ENCODE measurements at places on chromosomes 11 and 22.

- no peak for DNase-seq
Observed at GRCh38 chr11:108647387-108647700, 17.5 kb upstream of the DDX10 start.

DNA sequence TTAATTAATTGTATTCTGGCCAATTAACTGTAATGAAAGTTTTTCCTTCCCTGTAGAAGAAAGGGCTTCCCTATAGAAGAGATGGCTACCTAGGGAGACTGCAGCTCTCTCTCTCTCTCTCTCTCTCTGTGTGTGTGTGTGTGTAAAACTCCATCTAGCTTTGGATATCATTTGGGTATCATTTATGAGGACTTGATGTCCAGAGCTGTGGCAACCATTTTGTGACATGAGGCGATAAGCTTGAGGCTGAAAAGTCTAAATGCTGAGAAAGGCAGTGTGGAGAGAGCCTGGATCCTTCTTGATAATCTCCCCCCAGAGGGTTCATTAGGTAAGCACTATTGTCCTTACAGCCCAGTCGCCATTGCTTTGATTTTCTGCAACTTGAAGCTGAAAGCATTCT is 30.7 kb upstream of the RASD2 start:
- DNase-seq, result no peak

- peak; percentile 35 for DNase-seq
Observed at GRCh38 chr22:38262051-38262795, 10.6 kb downstream of the TMEM184B start.

GRCh38 chr22:26610072-26610958 is 7.5 kb downstream of the CRYBB1 start:
- DNase-seq, result peak; percentile 55

DNA sequence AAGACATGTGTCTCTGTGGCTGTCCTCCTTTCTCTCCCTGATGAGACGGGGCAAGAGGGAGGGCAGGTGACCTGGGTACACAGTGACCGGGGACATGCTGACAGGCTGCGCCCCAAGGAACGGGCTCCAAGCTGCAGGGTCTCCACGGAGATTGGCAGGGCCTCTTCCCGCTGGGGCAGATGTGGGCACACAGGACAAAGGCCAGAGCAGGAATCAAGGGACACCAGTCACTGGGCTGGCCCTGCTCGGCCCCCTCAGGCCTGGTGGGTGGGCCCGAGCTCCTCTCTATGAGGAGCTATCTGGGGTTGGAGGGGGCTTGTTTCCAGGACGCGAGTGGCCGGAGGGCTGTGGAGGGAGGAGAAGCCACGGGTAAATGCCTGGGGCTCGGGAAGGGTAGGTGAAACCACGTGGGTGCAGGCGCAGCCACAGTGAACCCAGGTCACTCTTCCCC is 11.2 kb downstream of the PNPLA5 start:
- no peak for DNase-seq

- DNase-seq, result peak; percentile 69
Observed at GRCh38 chr11:68113986-68114385, 7.2 kb downstream of the CHKA start.

DNA sequence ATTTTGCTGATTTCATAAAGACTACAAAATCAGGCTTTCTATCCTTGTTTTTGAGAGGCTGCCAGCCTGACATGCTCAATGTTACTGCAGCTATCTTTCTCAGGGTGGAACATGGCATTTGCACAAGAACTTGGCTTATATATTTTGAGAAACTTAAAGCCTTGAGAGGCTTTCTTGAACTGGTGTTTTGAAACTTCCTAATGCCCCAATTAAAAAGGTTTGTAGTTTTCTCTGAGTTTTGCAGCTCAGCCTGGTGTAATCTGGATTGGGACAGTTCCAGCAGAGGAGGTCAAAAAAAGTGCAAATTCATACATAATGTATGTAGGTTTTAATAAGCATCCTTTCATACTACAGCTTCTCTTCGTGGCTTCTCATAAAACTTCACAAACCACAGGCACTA is 223.4 kb downstream of the FAM76B start:
- no peak for DNase-seq

- DNase-seq, result no peak
Observed at GRCh38 chr11:126140926-126141280, 70.5 kb downstream of the RPUSD4 start.

DNA sequence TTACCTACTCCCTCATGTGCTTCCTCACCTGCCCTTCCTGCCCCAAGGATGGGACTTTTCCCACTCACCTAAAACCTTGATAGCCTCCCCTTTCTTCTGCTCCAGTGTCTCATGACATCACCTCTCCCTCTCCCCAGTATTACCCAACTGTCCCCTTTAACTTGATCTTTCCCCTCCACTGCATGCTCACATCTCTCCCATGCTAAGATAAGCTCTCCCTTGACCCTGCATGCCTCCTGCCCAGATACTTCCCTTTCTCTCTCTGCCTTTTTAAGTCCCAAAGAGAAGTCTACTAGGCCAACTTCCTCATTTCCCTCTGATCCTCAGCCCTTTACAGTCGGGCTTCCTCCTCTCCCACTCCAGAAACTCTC is 14.8 kb downstream of the CD3E start:
- peak; percentile 80 for DNase-seq

- no peak for DNase-seq
Observed at GRCh38 chr11:56890584-56891305, 98.0 kb upstream of the OR5AK2 start.

DNA sequence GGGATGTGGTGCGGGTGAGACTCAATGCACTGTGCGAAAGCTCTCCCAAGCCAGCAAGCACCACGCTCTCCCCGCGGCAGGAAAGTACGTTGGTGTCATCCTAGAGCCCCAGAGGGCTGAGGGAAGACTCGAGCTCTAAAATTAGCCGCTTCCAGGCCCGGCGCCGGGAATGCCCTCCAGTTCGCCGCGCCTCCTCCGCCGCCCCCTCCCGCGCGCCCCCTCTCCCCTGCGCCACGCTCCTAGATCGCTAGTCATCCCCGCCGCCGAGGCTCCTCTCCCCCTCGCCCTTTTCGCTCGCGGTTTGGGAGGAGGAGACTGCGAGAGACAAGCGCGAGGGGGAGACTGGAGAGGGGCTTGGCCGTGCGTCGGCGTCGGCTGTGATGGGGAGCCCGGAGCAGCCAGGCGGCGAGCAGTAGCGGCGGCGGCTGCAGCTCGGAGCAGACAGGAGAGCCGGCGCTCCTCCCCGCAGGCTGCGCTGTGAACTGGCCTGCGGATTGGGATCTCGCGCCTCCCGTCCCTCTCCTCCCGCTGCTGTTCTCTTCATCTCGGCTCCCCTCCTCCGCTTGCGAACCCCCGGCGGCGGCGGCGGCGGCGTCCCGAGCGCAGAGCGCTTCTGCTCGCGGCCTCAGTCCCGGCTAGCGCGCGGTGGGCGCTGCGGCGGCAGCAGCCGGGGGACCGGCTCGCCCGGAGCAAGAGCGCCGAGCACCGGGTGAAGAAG is at the start of gene FAT3:
FAT3 (plus strand) TSS at position 412 of the 718 bp plus-strand sequence. CDS start 127,295 bp downstream, outside the sequence.
- DNase-seq, result no peak

DNA sequence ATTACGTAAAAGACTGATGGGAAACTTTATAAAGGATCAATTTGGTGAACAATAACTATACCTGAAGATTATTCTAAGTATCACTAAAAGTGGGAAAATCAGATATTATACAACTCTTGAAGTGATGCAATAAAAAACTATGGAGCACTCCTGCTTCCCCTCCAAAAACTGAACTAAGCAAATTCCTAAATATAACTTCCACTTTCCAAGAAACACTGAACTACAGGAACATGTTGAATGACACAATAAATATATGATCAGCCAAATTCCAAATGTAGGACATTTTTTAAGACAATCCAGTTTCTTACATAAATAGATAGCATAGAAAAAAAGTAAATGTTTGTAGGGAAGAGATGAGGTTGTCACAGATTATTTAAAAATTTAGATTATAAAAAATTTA is 102.1 kb upstream of the APOA1 start:
- no peak for DNase-seq

DNA sequence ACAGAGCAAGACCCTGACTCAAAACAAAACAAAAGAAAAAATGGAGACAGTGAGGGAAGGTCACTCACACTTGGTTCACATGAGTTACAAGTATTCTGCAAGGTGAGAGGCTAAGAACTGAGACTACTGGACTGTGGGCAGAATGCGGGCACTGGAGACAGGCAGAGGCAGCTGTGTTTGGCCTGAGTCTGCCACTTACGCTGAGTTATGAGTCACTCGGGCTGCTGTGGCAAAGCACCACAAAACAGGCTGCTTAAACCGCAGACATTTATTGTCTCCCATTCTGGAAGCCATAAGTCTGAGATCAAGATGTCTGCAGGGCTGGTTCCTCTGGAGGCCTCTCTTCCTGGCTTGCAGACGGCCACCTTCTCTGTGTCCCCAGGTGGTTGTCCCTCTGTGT is 122.8 kb downstream of the SHANK2 start:
- DNase-seq, result no peak

DNA sequence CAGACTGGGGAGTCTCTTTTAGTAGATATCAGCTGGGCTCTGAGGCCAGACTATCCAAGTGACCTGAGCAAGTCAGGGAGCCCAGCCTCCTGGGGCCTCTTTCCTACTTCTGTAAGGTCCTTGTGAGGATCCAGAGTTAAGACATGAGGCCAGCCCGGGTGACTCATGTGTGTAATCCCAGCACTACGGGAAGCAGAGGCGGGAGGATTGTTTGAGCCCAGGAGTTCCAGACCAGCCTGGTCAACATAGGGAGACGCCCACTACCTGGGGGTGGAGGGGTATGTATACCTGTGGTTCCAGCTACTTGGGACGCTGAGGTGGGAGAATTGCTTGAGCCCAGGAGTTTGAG is 36.9 kb upstream of the POLA2 start:
- DNase-seq, result peak; percentile 58

DNA sequence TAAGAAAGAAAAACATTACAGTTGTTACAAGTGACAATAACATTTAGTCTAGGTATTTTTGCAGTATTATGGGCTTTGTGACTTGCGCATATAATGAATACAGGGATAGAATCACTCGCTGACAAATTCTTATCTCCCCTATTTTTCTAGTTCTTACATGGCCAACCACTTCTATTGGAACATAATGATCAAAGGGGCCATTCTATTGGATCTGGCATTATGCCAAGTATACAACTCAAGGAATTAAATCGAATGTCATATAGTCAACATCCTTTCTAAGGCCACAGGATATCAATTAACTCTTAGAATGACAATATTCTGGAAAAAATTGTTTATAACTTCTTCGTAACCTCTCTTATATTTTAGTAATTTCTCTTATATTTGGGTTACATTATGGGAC is 272.0 kb downstream of the TTC28 start:
- DNase-seq, result no peak

- no peak for DNase-seq
Observed at GRCh38 chr11:88569342-88569741, 231.8 kb upstream of the CTSC start.

GRCh38 chr11:3218483-3219280 is at the start of gene MRGPRG:
TSS of gene MRGPRG (minus strand) at chr11:3218813. CDS start at chr11:3218813, 0 bp downstream.
- DNase-seq, result no peak

DNA sequence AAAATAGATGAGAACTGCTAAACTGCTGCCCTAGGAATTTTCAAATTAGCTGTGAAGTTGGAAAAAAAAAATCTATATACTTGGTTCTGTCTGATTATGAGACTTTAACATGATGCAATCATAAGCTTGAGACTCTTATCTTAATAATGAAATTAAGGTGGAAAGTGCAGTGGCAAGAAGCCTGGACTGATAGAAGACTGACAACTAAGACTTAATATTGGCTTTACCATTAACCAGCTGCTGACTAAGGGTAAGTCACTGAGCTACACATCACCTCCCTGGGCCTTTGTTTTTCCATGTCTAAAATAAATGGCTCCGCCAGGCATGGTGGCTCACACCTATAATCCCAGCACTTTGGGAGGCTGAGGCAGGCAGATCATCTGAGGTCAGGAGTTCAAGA is 56.9 kb downstream of the SLC35F2 start:
- no peak for DNase-seq

DNA sequence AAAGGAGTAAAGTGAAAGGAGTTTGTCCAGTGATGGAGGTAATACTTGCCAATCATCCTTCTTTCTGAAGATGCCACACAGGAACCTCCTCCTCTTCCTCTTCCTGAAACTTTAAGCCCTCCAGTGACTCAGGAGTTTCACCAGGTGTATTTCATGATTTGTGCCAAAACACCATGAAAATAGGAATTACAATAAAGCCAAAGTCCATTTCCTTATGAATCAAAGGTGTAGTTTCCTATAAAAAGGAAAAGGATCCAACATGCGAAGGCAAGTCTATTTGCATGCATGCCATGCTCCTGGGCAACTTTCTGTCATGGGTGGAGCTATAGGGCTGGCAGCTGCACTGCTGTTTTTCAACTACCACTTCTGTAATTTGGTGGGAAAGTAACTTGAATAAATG is 9.8 kb upstream of the POU2AF1 start:
- no peak for DNase-seq

DNA sequence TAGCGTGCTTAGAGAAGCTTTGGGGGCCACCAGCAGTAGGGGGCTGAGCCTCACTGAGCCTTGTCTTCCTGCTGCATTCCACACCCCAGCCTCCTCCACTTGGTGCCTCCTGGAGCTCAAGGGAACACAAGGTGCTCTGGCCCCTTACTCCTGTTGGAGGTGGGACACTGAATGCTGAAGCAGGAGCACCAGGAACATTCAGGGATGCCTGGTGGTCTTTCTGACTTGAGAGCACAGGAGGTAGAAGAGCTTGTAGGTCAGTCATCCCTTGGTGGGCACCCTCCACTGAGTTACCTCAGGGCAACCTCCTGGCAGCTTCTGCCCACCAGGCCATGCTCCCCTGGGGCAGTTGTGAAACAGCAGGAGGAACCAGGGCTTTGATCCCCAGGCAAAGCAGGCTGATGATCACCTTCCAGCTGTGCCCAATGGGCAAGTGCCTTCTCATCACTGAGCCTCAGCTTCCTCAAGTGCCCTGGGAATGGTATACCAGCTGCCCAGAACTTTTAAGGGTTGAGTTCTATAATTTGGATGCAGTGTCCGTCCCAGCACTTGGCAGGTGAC is 50.1 kb downstream of the CABIN1 start:
- no peak for DNase-seq

DNA sequence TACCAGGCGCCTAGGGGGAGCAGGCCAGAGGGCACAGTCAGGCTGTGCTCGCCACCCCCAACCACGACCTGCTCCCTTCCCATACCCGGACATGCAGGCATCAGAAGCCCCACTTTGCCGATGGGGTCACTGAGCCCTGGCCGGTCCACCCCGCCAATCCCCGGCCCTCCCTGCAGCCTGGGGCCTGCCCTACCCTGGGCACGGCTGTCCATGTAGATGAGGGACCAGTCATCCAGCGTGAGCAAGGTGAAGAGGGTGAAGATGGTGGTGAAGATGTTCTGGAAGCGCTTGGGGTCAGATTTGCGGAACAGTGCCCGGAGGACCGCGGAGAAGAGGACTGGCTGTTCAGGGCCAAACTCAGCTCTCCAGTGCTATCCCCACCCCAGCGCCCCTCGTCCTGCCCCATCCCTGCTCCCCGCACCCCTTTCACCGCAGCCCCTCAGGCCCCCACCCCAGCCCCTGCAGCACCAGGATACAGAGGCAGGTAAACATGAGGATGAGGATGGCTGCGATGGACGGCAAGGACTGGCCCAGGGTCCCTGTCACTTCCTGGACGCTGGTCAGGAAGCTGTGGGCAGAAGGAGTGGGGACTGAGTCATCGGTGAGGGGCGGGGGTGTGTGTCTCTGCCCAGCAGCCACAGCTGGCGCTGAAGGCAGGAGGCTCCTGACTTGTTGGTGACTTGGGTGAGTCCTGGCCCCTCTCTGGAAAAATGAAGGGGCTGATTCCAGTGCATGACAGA is 5.5 kb downstream of the CATSPER1 start:
- peak; percentile 83 for DNase-seq

Data from suppressor macrophage treated with lipopolysaccharide for 4 hours (primary cell).